ENCODE measurements at places on chromosomes 6 and 20. TPM values are rescaled to one million over a fixed set of nuclear protein-coding genes. Genes with fewer than 3 reads are reported as not detected.

DNA sequence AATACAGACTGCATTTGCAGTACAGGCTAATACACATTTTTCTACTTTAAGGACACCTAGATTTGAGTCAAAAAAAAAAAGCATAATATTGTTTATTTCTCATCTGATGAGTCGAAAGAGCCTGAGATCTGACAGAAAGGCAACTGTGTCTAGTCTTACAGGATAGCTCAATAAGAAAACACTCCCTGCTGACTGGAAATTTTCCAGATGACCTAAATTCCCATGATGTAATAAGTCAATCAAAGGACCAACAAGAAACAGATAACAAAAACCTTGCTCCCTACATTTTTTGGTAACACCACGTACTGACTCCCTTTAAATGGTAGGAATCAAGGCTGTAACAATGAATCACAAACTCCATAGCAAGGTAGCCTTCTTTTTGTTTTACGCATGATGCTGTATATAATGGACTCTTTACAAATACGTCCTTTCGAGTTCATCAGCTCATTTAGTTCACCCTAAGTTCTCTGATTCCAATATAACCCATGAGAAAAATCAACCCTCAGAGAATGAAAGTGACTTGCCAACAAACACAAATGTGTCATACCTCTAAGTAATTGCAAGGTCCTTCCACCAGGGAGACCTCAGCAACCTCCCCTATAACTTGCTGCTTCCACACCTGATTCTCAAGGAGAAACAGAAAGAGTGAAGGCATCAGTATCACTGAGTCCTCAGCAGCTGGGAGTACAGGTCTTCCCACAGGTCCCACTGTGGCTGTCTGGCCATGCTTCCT, 12.1 kb downstream of the TBX18 start:
- H3K27ac ChIP-seq: peak overlapping the region; percentile 39
- H3K36me3 ChIP-seq: no peaks in the 10 kb centered on the region
- no peaks in the 10 kb centered on the region for H3K27me3 ChIP-seq
- DNase-seq: no peak
- H3K4me1 ChIP-seq: peaks cover 11% of the 10 kb centered on the region
- no peak overlapping the region for H3K4me3 ChIP-seq

DNA sequence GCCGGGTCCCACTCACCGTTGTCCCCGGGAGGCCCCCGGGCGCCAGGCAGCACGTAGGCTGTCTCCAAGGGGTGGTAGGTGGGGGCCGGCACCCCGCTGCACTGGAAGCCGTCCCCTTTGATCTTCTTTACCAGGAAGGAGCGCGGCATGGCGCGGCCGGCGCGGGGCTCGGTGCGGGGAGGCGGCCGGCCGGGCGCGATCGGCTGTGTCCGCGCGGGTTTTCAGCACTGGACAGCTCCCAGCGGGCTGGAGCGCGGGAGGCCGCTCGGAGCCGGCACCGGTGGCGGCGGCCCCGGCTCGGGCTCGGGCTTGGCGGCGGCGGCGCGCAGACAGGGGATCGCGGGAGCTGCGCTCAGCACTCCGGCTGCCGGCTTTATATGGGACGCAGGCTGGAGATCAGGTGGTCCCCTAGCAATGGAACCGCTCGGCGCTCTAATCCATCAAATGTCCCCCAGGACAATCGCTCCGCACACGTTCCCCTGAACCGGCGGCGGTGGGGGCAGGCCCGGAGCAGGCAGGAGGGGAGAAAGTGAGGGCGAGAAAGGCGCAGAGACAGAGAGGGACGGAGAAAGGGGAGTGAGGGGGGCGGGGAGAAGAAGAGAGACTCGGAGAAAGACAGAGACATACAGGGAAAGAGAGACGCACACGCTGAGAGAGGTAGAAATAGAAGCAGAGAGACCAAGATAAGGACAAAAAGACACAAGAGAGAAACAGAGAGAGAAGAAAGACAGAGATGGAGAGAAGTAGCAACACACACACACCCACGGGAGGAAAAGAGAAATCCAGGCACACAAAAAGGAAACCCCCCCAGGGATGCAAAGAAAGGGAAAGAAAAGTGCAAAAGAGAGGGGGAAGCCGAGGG, at the start of gene SCRT2:
Gene SCRT2, minus strand, starts transcription at position 350 of the 862 bp plus-strand sequence. Its CDS starts 201 bp downstream, at position 149.
- H3K27ac ChIP-seq: no peak within 1 kb of the TSS
- DNase-seq: peak; percentile 87

- H3K27me3 ChIP-seq: no peaks in the 10 kb centered on the region
- H3K36me3 ChIP-seq: no peaks in the 10 kb centered on the region
- no peak overlapping the region for H3K27ac ChIP-seq
- DNase-seq: no peak
- H3K4me1 ChIP-seq: no peaks in the 10 kb centered on the region
- no peak overlapping the region for H3K4me3 ChIP-seq
Observed at GRCh38 chr6:147906361-147906760, 397.9 kb downstream of the SAMD5 start.

- no peaks in the 10 kb centered on the region for H3K36me3 ChIP-seq
- H3K27ac ChIP-seq: no peak overlapping the region
- H3K4me1 ChIP-seq: no peaks in the 10 kb centered on the region
Observed at GRCh38 chr6:150254770-150255169, 111.9 kb downstream of the PPP1R14C start.

BANF2 gene
- total RNA-seq: not detected

- no peaks in the 10 kb centered on the region for H3K27me3 ChIP-seq
- peaks cover 2% of the 10 kb centered on the region for H3K4me1 ChIP-seq
Observed at GRCh38 chr6:156013155-156013554, 557.5 kb upstream of the NOX3 start.

DNA sequence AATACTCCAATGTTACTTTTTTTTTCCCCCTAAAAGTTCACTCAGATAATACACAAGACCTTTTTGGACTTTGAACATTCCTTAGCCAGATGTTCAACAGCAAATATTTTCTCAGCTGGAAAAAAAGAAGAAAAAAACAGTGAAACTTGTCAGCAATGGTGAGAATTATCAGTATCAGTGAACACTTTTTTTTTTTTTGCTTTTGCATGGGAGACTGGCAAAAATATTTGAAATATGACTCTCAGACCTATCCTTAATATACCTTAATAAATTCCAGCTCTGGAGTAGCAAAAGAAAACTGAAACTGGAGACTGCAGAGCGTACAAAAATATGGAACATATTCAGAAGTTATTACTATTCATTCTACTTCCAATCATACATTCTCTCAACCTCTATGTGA, 92.3 kb downstream of the RFPL4B start:
- no peaks in the 10 kb centered on the region for H3K36me3 ChIP-seq
- no peak overlapping the region for H3K4me3 ChIP-seq
- H3K27ac ChIP-seq: no peak overlapping the region
- no peaks in the 10 kb centered on the region for H3K4me1 ChIP-seq
- H3K27me3 ChIP-seq: no peaks in the 10 kb centered on the region
- no peak for DNase-seq

SLC22A2 gene
- 1.1 TPM for total RNA-seq

GRCh38 chr6:68082086-68082485, 553.0 kb upstream of the ADGRB3 start:
- H3K27me3 ChIP-seq: no peaks in the 10 kb centered on the region
- H3K4me1 ChIP-seq: no peaks in the 10 kb centered on the region
- H3K4me3 ChIP-seq: no peak overlapping the region
- H3K27ac ChIP-seq: no peak overlapping the region
- DNase-seq: no peak
- H3K36me3 ChIP-seq: no peaks in the 10 kb centered on the region

LCA5 gene
- 7.6 TPM for total RNA-seq

TP53TG5 gene
- total RNA-seq: 0.91 TPM

DNA sequence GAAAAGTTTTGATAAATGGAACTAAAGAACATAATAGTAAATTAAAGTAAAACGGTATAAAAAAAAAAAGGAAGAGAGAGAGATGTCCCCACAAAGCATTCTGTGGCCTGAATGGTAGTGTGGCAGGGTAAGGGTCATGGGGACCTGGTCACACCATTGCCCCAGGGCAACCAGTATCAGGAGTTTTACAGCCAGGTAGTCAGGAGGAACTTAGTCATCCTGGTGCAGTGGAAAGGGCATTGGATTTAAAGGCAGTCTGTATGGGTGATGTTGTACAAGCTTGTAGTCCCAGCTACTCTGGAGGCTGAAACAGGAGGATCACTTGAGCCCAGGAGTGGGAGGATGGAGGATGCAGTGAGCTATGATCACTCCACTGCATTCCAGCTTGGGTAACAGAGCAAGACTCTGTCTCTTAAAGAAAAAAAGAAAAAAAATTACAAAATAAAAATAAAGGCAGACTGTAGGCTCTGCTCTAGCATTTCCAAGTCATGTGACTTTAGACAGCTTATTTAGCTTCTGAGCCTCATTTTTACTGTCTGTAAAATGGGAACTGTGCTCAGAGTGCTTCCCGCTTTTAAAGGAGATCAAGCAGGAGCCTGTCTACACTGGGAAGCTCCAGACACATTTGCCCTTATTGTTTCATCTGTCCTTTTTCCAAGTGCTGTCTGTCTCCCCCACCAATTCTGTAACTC, 112.8 kb upstream of the ARMC2 start:
- no peaks in the 10 kb centered on the region for H3K36me3 ChIP-seq
- H3K27me3 ChIP-seq: no peaks in the 10 kb centered on the region
- DNase-seq: no peak
- H3K4me1 ChIP-seq: peaks cover 3% of the 10 kb centered on the region
- H3K27ac ChIP-seq: no peak overlapping the region
- H3K4me3 ChIP-seq: no peak overlapping the region

DNA sequence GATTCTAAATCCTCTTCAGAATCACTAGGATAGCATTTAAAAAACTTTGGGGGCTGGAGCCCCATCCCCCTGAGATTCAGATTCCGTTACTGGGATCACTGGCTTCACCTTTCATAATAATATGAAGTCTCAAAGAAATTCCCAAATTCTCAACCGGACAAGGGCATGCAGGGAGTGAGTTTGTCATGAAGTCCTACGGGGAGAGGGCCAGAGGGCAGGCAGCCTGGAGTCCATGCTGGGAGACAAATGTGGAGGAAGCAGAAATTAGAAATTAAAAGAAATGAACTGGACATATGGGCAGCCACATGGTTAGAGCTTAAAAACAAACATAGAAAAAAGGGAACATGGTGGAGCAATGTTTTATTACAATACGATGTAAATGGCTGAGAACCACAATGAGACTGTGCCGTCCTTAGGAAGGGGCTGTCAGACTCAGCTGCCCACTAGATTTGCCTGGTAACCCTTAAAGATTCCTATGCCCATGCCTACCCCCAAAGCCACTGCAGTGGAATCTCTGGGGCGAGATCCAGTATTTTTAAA, 142.6 kb downstream of the CEBPB start:
- DNase-seq: no peak
- no peaks in the 10 kb centered on the region for H3K27me3 ChIP-seq
- H3K4me1 ChIP-seq: no peaks in the 10 kb centered on the region
- no peaks in the 10 kb centered on the region for H3K36me3 ChIP-seq

- no peak overlapping the region for H3K27ac ChIP-seq
- DNase-seq: peak; percentile 73
- H3K4me1 ChIP-seq: no peaks in the 10 kb centered on the region
- H3K36me3 ChIP-seq: no peaks in the 10 kb centered on the region
- no peaks in the 10 kb centered on the region for H3K27me3 ChIP-seq
Observed at GRCh38 chr20:17626217-17627007, 55.6 kb downstream of the RRBP1 start.

DNA sequence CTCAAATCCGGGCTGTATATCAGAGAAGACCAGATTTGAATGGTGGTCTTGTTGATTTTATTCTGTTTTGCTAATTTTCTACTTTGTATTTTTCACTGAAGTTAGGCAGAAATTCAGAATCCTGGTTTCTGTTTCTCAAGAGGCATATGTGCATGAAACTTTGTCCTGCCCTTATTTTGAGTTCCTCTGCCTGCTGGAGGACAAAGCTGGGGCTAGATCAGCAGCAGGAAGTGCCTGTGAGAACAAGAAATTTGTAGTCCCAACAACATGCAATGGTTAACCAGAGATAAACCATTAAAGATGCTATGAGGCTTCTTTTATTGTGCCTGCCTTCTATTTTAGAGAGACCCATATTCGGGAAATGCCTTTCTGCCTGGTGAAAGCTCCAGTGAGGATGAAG, 37.1 kb downstream of the BEND6 start:
- no peaks in the 10 kb centered on the region for H3K4me1 ChIP-seq
- H3K27me3 ChIP-seq: no peaks in the 10 kb centered on the region
- no peak overlapping the region for H3K27ac ChIP-seq
- H3K36me3 ChIP-seq: no peaks in the 10 kb centered on the region

GRCh38 chr6:135161411-135162395, 19.4 kb upstream of the MYB start:
- no peak overlapping the region for H3K4me3 ChIP-seq
- no peak overlapping the region for H3K27ac ChIP-seq
- H3K4me1 ChIP-seq: peaks cover 1% of the 10 kb centered on the region
- no peaks in the 10 kb centered on the region for H3K36me3 ChIP-seq
- no peak for DNase-seq

DNA sequence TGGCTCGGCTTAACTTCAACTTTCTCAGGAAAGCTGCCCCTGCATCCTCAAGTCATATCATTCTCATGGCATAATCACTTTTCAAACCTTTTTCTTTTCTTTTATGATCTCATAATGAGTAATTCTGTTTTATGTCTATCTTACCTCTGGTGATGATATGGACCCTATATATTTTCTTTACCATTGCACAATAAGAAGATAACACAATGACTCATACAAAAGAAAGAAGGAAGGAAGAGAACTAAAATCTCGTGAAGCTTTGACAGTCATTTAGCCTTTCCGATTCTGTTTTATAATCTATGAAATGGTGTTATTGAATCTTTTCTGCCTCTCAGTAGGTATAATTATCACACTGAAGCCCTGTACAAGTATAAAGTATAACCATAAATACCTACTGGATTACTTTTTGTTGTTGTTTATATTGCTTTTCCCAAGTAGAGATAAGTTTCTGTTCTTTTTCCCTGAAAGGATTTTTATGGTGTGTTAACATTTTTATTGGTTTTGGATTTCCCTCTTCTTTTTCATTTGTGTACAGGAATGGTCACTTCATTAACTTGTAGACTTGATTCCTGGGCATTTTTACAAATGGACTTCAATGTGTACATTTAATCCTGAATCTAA, 300.9 kb downstream of the LAMA2 start:
- no peak overlapping the region for H3K4me3 ChIP-seq
- no peaks in the 10 kb centered on the region for H3K36me3 ChIP-seq
- no peak overlapping the region for H3K27ac ChIP-seq
- no peak for DNase-seq
- no peaks in the 10 kb centered on the region for H3K4me1 ChIP-seq

PTCRA gene
- total RNA-seq: not detected

DNA sequence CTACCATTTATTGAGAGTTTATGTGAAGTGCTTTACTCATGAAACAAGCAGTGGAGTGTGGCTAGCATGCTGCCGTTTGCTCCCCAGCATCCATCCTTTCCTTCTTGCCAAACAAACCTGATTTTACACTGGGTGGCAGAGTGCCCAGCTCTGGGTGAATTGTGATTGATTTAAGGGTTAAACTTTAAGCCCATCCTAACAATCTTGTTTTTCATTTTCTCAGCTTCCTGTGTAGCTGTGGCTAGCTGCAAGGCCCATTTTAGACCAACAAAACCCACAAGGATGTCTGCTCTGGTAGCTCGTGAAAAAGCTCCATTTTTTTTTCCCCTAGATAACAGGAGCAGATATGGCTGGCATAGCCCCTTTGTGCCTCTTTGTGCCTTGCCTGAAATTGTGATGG, 77.7 kb upstream of the KCNG1 start:
- no peak overlapping the region for H3K27ac ChIP-seq
- H3K36me3 ChIP-seq: no peaks in the 10 kb centered on the region
- no peak for DNase-seq

Data from aorta (tissue), 5 donors.